ENCODE measurements at places on chromosomes 5 and 9.

DNA sequence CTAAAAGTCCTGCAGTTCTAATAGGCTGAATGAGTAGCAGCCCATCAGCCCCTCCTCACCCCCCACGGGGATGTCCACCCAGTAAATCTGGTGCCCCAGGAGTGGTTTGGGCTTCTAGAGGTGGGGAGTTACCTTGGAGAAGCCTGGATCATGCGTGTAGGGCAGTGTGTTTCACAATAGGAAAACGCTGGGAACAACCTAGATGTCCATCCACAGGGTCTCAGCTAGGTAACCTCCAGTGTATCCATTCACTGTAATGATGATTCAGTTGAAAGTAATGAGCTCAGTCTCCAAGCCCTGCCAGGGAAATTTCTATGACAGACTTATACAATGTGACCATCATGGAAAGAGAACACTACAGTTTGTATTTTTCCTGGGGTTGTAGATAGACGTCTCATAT lies 51.8 kb downstream of the NDST1 start:
- no peak for DNase-seq

- no peak for DNase-seq
Observed at GRCh38 chr5:43523662-43524072, 8.7 kb upstream of the C5orf34 start.

- DNase-seq = no peak
Observed at GRCh38 chr5:53507013-53507412, 26.6 kb downstream of the FST start.

DNA sequence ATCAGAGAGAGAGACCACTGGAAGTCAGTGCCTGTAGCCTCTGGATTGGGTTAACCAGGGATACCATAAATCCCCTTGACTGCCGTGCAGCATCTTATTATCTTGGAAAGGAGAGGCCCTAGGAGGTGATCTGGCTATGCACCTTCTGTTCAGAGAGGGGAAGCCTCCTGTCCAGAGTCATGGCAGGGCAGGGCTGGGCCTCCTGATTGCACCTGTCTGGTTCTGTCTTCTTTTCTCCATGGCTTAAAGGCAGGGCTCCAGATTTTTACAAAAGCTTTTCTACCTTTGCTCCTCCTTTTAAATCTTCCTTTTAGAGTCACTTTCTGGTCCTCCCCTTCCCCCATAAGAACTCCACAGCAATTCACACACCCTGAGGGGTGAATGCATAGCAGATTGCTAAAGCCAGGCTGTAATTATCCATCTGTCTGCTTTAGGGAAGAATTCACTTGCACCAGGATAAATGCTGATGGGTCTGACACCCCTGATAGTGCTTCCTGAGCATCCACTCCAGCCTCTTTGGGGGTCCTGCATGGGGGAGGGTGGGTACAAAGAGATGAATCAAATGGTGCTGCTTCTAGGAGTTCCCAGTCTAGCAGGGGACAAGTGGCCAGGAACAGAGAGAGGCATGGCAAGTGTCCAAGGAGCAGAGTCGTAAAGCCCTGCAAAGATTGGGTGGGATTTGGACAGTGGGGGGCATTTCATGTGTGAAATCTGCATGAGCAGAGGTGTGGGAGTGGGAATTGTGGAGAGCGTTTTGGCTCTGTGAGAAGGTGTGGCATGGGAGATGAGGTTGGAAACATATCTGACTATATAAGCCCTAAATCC lies 141.3 kb upstream of the ALDH1B1 start:
- no peak for DNase-seq

- DNase-seq = no peak
Observed at GRCh38 chr5:149130121-149130914, 11.0 kb upstream of the ABLIM3 start.
